MCF 10A (cell line): ENCODE measurements at places on chromosomes 5 and 9. TPM values are rescaled to one million over a fixed set of nuclear protein-coding genes. Genes with fewer than 3 reads are reported as not detected.

SNX2 gene
- total RNA-seq = 94.9 and 120 TPM in 2 replicates

MTRR gene
- 46.6 and 88.6 TPM in 2 replicates for total RNA-seq

C9 gene
- not detected in 2 replicates for total RNA-seq

PCDHA4 gene
- 0.16 and 0.49 TPM in 2 replicates for total RNA-seq

DNA sequence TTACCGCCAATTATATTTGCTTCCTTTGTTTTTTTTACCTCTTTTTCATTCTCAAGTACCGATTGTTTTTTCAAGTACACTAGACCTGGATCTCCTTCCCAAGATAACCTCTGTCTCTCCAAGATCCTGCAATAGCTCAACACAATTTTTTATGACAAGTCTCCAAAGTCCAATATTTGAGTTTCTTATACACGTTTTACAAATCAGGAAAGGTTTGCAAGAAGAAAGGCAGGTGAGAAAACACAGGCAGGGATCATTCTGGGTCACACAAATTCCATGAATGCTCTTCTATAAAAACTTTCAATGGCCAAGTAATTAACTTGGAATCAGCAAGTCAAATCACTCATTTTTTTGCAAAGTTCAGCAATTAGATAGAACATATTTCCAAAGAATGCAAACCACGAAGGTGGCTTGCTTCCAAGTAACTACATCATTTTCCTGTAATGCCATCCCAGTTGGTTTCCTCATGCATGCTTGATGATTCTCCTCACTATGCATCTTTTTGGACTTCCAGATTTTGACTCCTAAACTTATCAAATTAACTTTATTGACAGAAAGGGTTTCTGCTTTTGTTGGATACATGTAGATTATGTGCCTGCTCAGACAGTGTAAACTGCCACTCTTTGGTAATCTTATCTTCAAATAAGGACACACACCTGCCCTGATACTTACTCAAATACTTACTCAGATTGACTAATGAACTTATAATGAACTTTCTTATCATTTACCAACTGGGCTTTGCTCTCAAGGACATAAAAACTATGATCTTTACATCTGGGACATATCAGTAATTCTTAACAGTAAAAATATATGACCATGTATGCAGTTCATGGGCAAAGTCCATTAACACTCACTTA, 24.7 kb upstream of the IFNE start:
- DNase-seq = peak; percentile 72
- no peak overlapping the region for H3K4me3 ChIP-seq
- H3K36me3 ChIP-seq = no peaks in the 10 kb centered on the region
- no peaks in the 10 kb centered on the region for H3K27me3 ChIP-seq

- no peak overlapping the region for H3K27ac ChIP-seq
- peaks cover 31% of the 10 kb centered on the region for H3K27me3 ChIP-seq
- DNase-seq = peak; percentile 51
- H3K4me1 ChIP-seq = no peaks in the 10 kb centered on the region
Measured at GRCh38 chr5:21654-22233, 70.2 kb upstream of the PLEKHG4B start.

DNA sequence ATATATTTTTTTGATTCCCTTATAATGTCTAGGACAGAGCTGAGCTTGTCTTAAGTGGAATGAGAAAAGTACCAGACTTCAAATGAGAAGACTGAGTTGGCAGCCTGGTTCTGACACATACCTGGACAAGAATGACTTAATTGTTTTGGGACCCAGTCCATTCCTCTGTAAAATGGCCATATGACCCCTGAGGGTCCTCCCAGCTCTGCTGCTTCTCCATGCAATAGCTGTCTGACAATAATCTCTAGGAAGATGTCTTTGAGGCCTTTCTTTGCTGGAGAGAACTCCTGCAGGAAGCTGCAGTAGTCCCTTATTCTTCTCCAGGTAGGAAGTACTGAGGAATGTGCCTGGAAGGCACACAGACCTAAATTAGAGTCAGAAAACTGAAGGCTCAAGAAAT, 55.9 kb upstream of the SLIT3 start:
- no peak overlapping the region for H3K27ac ChIP-seq
- peaks cover 29% of the 10 kb centered on the region for H3K4me1 ChIP-seq
- H3K27me3 ChIP-seq = no peaks in the 10 kb centered on the region
- H3K36me3 ChIP-seq = no peaks in the 10 kb centered on the region
- no peak overlapping the region for H3K4me3 ChIP-seq

DNA sequence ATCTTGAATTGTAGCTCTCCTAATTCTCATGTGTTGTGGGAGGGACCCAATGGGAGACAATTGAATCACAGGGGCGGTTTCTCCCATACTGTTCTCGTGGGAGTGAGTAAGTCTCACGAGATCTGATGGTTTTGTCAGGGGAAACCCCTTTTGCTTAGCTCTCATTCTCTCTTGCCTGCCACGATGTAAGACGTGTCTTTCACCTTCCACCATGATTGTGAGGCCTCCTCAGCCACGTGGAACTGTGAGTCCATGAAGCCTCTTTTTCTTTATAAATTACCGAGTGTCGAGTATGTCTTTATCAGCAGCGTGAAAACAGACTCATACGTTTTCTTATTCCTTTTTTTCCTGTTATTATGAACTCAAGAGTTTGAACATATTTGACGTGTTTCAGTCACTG, 39.1 kb downstream of the RETREG1 start:
- no peaks in the 10 kb centered on the region for H3K36me3 ChIP-seq
- DNase-seq = no peak
- H3K4me1 ChIP-seq = peaks cover 15% of the 10 kb centered on the region
- H3K27ac ChIP-seq = no peak overlapping the region
- no peak overlapping the region for H3K4me3 ChIP-seq

- peaks cover 62% of the 10 kb centered on the region for H3K36me3 ChIP-seq
- no peaks in the 10 kb centered on the region for H3K4me1 ChIP-seq
- no peak overlapping the region for H3K4me3 ChIP-seq
- no peak overlapping the region for H3K27ac ChIP-seq
- no peak for DNase-seq
Measured at GRCh38 chr5:6659941-6660684, 26.9 kb downstream of the SRD5A1 start.

GRCh38 chr9:20740929-20741582, 57.0 kb downstream of the FOCAD start:
- DNase-seq = no peak
- H3K27me3 ChIP-seq = no peaks in the 10 kb centered on the region
- no peak overlapping the region for H3K27ac ChIP-seq
- peaks cover 42% of the 10 kb centered on the region for H3K36me3 ChIP-seq

- no peaks in the 10 kb centered on the region for H3K27me3 ChIP-seq
- no peaks in the 10 kb centered on the region for H3K36me3 ChIP-seq
- no peak overlapping the region for H3K27ac ChIP-seq
- H3K4me3 ChIP-seq = no peak overlapping the region
Measured at GRCh38 chr9:127614961-127615360, 2.9 kb downstream of the STXBP1 start.

DNA sequence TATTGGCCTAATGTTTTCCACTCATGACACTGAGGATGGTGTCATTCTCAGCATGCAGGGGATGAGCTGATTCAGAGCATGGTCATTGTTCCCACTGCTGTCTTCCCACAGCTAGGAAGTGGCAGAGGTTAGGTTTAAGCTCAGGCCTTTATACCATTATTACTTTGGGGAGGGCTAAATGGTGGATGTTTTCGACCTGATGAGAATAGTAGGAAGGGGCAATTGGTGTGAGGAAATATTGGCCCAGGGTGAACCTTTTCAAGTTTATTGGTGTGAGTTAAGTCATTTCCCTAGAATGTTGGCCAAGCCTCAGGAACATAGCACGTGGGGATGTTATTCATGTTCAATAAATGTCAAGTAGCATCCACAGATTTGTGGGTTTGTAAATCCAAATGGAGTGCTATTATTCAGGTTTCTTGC, 59.6 kb downstream of the ARHGAP26 start:
- H3K36me3 ChIP-seq = no peaks in the 10 kb centered on the region
- H3K27ac ChIP-seq = no peak overlapping the region
- DNase-seq = peak; percentile 34
- H3K4me1 ChIP-seq = peaks cover 52% of the 10 kb centered on the region
- H3K4me3 ChIP-seq = no peak overlapping the region
